Activated CD4-positive, alpha-beta T cell treated with anti-CD3 and anti-CD28 coated beads for 4 hours (primary cell): ENCODE measurements at places on chromosomes 4 and X.

GRCh38 chrX:10603612-10604011 lies 16.8 kb downstream of the MID1 start:
- DNase-seq: no peak

- no peak for DNase-seq
These were observed 146.3 kb downstream of the SMIM20 start for GRCh38 chr4:26060286-26060685.

GRCh38 chr4:139641218-139641617 lies 24.4 kb upstream of the MGST2 start:
- no peak for DNase-seq

GRCh38 chr4:15779306-15779705 lies 1.2 kb downstream of the CD38 start:
- DNase-seq: no peak

GRCh38 chrX:1561164-1561563 lies 24.2 kb upstream of the P2RY8 start:
- no peak for DNase-seq

DNA sequence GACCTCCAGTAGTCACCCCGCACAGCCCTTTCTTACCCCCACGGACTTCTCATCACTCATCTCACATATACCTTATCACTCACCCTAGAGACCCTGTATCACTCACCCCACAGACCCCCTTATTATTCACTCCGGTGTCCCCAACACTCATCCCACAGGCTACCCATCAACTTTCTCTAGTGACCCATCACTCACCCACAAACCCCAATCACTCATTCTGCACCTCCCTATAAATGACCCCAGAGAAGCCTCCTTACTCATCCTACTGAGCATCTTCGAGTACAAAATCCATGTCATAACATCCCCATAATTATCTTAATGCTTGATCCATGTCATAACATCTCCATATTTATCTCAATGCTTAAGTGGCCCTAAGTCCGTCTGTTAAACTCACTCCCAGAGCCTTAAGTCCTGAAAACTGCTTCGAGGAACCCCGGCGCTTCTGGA lies 934 bp downstream of the ZNF41 start:
- DNase-seq: no peak

GRCh38 chr4:102869569-102870197 lies 891 bp downstream of the CISD2 start:
- peak; percentile 78 for DNase-seq

GRCh38 chr4:20395160-20395773 lies 143.6 kb downstream of the SLIT2 start:
- DNase-seq: no peak

DNA sequence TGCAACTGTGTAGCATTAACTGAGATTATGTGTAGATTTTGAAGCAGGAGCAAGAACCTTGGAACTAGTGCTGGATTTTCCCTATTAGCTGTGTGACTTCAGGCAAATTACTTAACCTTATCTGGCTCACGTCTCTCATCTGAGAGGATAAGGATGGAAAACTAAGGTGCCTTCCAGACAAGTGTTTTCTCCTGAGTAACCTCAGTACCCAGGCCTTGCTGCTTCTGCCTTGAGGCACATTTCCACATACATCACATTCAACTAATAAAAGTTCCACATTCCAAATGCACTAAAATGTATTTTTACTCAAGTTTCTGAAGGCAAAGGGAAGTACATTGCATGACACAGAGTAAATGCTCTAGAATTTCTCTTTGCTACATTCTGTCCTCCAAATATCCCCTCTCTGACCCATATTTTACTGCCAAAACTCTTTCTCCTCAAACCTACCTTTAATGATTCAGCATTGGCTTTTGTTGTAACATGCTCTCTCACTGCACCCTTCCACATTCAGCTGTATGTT lies 195.4 kb upstream of the ADGRL3 start:
- DNase-seq: no peak

DNA sequence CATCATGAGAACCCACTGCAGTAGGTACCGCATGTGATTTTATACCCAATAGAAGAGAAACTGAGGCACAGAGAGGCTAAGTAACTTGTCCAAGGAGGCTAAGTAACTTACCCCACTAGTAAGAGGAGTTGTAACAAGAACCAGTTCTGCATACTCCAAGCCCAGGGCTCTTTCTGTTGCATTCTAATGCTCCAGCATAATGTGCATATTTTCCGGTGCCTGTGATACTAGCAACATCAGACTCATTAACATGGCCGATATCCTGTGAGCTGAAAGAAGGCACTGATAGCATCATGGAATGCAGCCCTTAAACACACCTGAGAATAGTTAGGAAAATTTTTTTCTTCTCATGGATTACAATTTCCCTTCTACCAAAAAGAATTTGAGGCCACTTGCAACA lies 39.7 kb upstream of the KLF3 start:
- DNase-seq: no peak

- no peak for DNase-seq
These were observed 205.5 kb upstream of the NUDT6 start for GRCh38 chr4:123127875-123128274.

GRCh38 chr4:22987870-22988269 lies 295.1 kb downstream of the GBA3 start:
- DNase-seq: no peak

- DNase-seq: no peak
These were observed 48.0 kb upstream of the APELA start for GRCh38 chr4:164828955-164829354.

DNA sequence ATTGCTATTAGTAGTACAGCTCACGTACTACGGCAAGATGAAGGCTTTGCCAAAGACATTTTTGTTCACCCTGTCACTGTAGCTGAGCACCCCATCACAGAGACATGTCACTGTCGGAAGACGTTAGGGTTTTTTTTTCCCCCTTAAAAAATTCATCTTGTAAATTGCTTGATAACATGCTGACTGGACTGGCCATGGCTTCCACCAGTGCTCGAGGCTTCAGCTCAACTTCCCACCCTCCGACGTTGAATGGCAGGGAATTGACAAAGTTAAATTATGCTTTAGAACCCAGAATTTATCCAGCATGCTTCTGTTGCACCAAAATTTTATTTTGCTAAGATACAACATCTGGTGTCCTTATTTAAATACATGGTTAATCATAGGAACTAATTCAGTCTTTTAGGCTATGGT lies 707 bp upstream of the OTUD4 start:
- DNase-seq: no peak

DNA sequence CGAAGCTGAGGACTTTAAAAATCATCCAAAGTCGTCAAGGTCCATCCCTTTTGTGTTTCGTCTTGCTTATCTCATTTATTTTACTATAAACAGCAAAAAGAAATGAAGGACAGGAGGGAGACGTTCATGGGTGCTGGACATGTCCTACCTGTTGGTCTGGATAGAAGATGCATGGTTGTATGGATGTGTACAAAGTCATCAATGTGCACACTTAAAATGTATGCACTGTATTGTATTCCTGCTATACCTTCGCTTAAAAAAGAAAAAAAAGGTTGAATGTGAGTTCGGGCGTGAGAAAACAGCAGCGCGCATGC lies 313 bp upstream of the BLOC1S4 start:
- no peak for DNase-seq

DNA sequence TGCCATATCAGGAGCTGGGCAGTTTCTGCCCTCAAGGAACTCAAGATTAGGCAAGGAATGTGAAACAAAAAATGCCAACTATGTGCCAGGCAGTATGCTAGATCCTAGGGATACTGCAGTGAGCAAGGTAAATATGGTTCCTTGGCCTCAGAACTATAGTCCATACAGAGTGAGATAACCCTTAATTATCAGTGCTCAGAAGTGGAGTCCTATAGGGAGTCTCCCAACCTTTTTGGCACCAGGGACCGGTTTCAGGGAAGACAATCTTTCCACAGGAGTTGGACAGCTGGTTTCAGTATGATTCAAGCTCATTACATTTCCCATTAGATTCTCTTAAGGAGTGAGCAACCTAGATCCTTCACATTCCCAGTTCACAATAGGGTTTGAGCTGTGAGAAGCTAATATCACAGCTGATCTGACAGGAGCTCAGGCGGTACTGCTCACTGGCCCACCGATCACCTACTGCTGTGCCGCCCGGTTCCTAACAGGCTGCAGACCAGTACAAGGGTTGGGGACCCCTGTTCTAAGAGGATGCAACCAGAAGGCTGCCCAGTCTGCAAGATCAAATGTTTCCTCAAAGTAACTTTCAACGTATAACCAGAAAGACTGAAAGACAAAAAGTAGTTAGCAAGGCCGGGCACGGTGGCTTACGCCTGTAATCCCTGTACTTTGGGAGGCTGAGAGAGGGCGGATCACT lies 1.7 kb upstream of the SRP72 start:
- no peak for DNase-seq

DNA sequence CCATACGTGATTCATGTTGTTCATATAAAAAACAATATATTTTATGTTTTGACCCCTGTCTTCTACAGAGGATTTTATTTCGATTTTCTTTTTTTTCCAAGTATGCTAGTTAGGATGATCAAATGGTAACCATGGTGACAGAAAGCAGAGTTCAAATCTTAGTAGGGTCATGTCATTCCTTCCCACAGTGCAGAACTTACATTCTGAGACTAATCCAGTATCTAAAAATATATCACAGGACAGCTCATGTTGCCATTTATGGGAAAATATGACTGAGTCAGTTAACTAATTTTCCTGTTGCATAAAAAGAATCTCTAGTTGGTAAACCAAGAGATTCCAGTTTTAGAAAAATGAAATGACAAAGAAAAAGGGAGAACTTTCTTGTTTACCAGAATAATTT lies 209.5 kb downstream of the PARM1 start:
- no peak for DNase-seq

DNA sequence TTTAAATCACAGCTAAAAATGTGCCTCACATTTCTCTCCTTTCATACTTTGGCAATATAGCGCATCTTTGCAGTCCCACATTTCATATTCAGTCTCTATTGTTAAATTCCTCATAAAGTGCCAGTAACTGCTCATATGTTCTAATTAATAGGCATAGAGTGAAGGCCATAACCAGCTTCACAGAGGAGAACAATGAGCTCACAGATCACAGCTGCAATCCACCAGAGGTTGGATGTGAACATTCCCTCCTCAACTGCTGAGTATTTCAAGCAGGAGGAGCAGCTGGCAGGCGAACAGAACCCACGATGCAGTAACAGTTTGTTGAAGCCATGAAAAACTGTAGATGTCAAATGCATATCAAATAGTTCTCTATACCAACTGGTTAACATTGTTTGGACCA lies 2088.7 kb upstream of the AGA start:
- no peak for DNase-seq
